AML-193 (cell line): ENCODE measurements at places on chromosomes 7 and 10.

GRCh38 chr7:87154166-87154565 is 1.9 kb downstream of the DMTF1 start:
- no peak for DNase-seq

GRCh38 chr7:102398543-102398942 is 2.4 kb downstream of the PRKRIP1 start:
- no peak for DNase-seq

GRCh38 chr7:139750459-139751095 is 27.2 kb downstream of the HIPK2 start:
- no peak for DNase-seq

DNA sequence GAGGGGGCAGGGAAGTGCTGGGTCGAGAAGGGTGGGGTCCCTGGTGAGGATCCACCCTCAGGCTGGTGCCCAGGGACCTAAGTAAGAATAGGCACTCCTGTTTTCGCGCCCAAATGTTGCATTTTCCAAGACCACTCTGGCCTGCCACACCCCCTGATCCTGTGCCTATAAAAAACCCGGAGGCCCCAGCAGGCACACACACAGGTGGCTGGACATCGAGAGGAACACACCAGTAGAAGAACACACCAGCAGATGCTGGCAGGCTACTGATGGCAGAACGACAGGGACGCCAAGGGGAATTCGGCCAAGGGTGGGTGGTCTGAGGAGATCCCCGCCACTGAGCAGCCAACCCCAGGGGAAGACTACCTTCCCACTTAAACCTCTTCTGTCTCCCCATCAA is 633.9 kb upstream of the POT1 start:
- DNase-seq = no peak

DNA sequence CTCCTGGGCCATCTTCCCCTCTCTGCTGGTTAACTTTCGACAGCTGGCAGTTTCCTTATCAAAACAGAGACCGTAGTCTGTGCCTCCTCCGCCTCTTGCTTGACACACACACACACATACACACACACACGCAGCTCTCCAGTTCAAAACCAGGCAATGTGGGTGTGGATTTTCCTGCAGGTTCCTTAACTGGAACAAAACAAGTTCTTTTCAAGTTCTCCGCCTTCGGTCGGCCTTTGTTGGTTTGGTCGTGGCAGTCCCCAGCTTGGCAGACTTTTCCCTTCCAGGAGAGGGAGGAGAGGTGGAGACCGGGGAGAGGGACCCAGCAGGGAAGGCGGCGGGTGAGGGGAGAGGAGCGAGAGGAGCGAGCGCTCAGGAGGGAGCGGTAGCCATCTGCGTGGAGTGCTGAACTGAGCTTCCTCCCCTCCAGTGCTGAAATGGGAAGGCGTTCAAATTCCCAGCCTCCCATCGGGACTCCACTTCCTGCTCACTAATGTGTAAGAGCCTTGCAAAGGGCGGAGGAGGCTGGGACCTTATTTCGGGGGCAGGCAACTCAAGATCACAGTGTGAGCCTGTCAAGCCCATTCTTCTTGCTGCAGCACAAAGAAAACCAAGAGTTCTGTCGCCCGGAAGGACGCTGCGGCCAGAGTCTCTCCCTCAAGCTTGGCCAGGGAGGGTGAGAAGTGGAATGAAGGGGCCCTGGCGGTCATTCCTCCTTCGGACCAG is 120.6 kb downstream of the PRPF18 start:
- peak; percentile 24 for DNase-seq
